ENCODE measurements at places on chromosomes 7 and 10. TPM values are rescaled to one million over a fixed set of nuclear protein-coding genes. Genes with fewer than 3 reads are reported as not detected.

The C10orf62 gene
- 0.13 TPM for total RNA-seq

The CHCHD1 gene
- total RNA-seq, result 24.0 TPM

The PNLIP gene
- not detected for total RNA-seq

The CHAT gene
- total RNA-seq, result not detected

The MKLN1 gene
- total RNA-seq, result 31.7 TPM

The C10orf105 gene
- total RNA-seq, result under 0.01 TPM

The NRAP gene
- not detected for total RNA-seq

The TMEM236 gene
- 0.06 TPM for total RNA-seq

The FANK1 gene
- 5.7 TPM for total RNA-seq

The OPALIN gene
- not detected for total RNA-seq

The NPY gene
- not detected for total RNA-seq

The TSPAN13 gene
- total RNA-seq, result 1.6 TPM

The CYP26C1 gene
- total RNA-seq, result 0.06 TPM

The SEPHS1 gene
- 27.9 TPM for total RNA-seq

The DEPP1 gene
- 79.2 TPM for total RNA-seq

The IKZF1 gene
- total RNA-seq, result not detected

The ATP6V0A4 gene
- not detected for total RNA-seq

The ABLIM1 gene
- total RNA-seq, result 5.8 TPM

The DNAH11 gene
- 0.40 TPM for total RNA-seq

The ERCC6 gene
- total RNA-seq, result 130 TPM

The CFAP58 gene
- total RNA-seq, result 1.2 TPM

The CYP3A7 gene
- total RNA-seq, result not detected

The ECD gene
- total RNA-seq, result 20.7 TPM

The WNT2 gene
- total RNA-seq, result not detected

The PROSER2 gene
- 2.0 TPM for total RNA-seq

The STEAP1B gene
- total RNA-seq, result 18.9 TPM

The GNAT3 gene
- not detected for total RNA-seq

The FAM25C gene
- not detected for total RNA-seq

The ITPRID1 gene
- not detected for total RNA-seq

The ZPBP gene
- not detected for total RNA-seq

The RARRES2 gene
- total RNA-seq, result not detected

The PTPN20 gene
- total RNA-seq, result 0.92 TPM

The SPDYE9 gene
- total RNA-seq, result not detected

The GPAM gene
- total RNA-seq, result 8.1 TPM

The ANXA8 gene
- total RNA-seq, result not detected

The LEP gene
- not detected for total RNA-seq

The CCDC136 gene
- total RNA-seq, result 5.8 TPM

The PRKCQ gene
- total RNA-seq, result not detected
